ENCODE measurements at places on chromosomes 11 and 22.

DNA sequence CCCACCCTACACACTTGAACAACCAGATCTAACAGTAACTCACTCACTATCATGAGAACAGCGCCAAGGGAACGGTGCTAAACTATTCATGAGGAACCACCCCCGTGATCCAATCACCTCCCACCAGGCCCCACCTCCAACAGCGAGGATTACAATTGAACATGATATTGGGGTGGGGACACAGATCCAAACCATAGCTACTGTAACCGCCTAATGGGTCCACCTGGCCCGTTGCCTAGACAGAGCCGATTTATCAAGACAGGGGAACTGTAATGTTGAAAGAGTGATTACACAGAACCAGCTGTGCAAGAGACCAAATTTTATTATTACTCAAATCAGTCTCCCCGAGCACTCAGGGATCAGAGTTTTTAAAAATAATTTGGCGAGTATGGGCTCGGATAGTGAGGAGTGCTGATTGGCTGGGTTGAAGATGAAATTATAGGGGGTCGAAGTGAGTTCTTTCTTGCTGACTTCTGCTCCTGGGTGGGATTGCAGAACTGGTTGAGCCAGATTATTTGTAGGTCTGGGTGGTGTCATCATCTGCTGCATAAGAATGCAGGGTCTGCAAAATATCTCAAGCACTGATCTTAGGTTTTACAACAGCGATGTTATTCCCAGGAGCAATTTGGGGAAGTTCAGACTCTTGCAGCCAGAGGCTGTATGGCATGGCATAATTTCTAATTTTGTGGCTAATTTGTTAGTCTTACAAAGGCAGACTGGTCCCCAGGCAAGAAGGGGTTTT, 17.9 kb upstream of the ZC3H12C start:
- no peak for ATAC-seq

- peak; percentile 66 for ATAC-seq
Measured at GRCh38 chr11:32962016-32962415, 53.7 kb upstream of the DEPDC7 start.

GRCh38 chr11:66101066-66101464, 31.0 kb downstream of the PACS1 start:
- peak; percentile 30 for ATAC-seq

DNA sequence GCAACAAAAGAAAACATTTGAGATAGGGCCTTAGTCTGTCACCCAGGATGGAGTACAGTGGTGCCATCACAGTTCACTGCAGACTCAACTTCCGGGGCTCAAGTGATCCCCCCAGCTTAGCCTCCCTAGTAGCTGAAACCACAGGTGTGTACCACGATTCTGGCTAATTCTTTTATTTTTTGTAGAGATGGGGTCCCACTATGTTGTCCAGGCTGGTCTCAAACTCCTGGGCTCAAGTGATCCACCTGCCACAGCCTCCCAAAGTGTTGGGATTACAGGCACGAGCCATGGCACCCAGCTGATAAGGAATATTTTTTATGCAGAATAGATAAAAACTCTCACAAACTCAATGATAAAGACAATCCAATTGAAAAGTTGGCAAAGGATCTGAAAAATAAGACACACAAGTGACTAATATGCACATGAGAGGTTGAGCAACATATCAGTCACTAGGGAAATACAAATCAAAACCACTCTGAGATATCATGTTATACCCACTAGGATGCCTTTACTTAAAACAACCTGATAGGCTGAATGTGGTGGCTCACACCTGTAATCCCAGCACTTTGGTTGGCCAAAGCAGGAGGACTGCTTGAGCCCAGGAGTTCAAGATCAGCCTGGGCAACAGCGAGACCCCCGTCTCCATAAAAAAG, 33.9 kb upstream of the CLTCL1 start:
- ATAC-seq = no peak

GRCh38 chr11:124920870-124921609, 2.0 kb downstream of the HEPN1 start:
- ATAC-seq = peak; percentile 76

- ATAC-seq = no peak
Measured at GRCh38 chr11:487571-488021, 19.4 kb downstream of the RNH1 start.

- ATAC-seq = no peak
Measured at GRCh38 chr22:39493759-39494158, 8.3 kb upstream of the MIEF1 start.

DNA sequence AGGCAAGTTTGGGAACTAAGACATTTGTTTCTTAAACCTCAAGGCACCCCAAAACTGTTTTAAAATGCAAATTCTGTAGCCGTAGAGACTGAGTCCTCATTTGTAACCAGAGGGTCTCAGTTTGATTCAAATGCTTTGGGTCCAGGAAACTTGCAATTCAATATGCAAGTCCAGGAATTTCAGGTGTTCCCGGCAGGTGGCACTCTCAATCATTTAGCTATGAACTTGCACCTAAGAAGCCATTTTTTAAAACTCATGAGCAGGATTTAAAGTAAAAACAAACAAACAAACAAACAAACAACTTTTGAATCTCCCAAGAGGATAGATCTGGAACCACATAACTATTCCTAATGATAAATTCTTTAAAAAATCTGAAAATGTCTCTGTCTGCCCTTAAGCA, 8.7 kb upstream of the ABTB2 start:
- no peak for ATAC-seq

GRCh38 chr22:48173061-48173772, 1410.8 kb downstream of the TBC1D22A start:
- ATAC-seq = no peak

GRCh38 chr22:31223786-31224191, 11.7 kb downstream of the LIMK2 start:
- no peak for ATAC-seq

DNA sequence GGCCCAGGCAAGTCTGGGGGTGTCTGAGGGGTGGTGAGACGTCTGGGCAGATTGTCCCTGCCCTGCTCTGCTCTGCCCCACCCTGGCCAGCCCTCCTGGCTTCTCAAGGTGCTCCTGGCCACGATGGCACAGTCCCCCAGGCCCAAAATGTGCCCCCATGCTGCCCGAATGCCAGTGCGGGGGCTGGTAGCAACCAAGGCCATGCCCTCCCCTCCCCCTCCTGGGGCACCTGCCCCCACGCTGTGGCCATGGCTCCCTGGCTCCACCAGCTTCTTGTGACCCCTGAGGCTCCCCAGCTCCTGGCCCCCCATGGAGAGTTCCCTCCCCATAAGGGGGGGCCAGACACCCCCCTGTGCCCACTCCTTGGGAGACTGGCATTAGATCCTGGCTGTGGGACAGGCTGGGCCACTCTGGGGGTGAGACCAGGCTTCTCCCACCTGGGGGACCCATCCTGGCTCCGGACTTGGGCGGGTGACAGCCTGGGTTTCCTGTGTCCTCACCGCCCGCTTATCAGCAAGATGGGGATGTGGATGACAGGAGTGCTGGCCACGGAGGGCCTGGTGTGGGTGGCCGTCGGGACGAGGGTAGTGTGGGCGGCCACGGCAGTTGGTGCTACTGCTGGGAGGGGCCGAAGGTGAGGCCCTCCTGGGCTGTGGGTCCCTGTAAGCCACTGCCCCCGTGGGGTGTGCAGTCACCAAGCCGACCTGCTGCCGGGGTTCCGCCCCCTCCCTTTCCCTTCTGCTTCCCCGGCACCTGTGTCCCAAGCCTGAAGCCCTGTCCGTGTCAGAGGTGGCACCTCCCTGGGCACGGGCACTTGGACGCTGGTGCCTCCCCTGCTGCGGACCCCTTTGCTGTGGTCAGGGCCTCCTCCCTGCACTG, 15.9 kb upstream of the MUC6 start:
- ATAC-seq = no peak

- peak; percentile 46 for ATAC-seq
Measured at GRCh38 chr11:65425971-65426838, 3.6 kb downstream of the NEAT1 start.

DNA sequence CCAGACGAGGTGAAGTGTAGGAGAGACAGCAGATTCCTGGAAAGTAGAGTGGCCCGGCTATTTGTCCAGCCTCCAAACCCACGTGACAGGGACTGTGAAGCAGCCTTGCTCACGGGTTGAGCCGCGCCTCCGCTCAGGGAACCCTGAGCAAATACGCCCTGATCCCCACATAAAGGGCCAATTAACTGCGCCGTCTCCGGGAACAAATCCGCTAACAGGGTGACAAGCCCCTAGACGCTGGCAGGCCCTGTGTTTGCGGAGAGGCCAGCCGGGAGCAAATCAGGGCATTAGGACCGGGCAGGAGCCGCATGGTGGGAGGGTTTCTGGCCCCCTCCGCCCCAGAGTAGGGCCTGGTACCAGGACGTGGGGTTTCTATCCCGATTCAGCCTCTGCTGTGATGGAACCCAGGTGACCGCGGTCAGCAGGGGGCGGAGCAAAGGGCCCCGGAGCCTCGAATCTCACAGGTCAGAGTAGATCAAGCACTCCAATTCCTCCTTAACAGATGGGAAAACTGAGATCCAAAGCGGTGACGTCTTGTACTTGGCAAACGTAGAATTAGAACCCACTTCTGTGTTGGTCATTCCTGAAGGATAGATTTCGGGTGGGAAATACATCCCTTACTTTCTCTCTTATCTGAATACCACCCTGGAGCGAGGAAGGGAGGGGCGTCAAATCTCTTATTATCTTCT, 2.0 kb upstream of the ROBO3 start:
- no peak for ATAC-seq

GRCh38 chr11:122265981-122266380, 150.0 kb upstream of the BLID start:
- no peak for ATAC-seq

GRCh38 chr11:125940145-125940544, 5.7 kb upstream of the VSIG10L2 start:
- ATAC-seq = no peak

DNA sequence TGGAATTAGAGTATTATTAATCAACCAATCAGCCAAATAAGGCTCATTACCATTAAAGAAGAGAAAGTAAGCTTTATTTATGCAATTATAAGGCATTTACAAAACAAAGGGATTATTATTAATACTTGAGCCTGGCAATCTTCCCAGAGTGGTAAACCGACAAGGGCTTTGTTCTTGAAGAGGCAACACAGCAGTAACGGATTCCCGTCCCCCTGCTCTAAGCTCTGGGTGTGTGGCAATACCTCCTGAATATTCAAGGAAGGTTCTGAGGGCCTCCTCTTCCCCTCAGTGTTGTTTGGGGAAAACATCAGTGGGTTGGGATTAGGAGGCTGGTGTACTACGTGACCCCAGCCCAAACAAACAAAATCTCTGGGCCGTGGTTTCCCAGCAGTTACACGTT, 176.5 kb downstream of the TENM4 start:
- no peak for ATAC-seq

GRCh38 chr22:40183029-40183581, 5.4 kb downstream of the TNRC6B start:
- peak; percentile 62 for ATAC-seq

DNA sequence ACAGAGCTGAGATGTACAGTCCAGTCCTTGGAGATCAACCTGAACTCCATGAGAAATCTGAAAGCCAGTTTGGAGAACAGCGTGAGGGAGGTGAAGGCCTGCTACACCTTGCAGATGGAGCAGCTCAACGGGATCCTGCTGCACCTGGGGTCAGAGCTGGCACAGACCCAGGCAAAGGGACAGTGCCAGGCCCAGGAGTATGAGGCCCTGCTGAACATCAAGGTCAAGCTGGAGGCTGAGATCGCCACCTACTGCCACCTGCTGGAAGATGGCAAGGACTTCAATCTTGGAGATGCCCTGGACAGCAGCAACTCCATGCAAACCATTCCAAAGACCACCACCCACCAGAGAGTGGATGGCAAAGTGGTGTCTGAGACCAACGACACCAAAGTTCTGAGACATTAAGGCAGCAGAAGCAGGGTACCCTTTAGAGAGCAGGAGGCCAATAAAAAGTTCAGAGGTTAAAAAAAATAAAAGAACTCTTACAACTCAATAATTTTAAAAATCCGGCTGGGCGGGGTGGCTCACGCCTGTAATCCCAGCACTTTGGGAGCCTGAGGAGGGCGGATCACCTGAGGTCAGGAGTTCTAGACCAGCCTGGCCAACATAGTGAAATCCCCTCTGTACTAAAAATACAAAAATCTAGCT, 69.9 kb upstream of the RTL6 start:
- ATAC-seq = no peak

- no peak for ATAC-seq
Measured at GRCh38 chr11:130653838-130654636, 205.6 kb downstream of the ADAMTS15 start.

- ATAC-seq = peak; percentile 40
Measured at GRCh38 chr11:46057489-46057888, 63.8 kb downstream of the PHF21A start.

- ATAC-seq = no peak
Measured at GRCh38 chr11:110772863-110773262, 60.6 kb upstream of the ARHGAP20 start.

DNA sequence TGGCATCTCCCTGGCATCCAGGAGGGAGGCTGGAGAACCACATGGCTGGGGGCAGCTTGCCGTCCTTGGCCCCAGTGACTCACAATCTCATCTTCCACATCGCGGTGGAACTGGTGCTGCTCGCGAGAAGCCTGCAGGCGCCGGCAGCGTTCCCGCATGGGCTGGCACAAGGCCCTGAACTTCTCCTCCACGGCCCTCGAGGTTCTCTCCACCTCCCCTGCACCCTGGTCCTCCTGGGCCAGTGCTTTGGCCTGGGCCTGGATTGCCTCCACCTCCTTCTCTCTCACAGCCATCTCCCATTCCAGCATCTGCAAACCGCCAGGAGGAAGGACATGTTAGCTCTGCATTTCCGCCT, 16.3 kb upstream of the RBM4B start:
- no peak for ATAC-seq

GRCh38 chr22:41285441-41285819, 557 bp downstream of the RANGAP1 start:
- peak; percentile 69 for ATAC-seq

DNA sequence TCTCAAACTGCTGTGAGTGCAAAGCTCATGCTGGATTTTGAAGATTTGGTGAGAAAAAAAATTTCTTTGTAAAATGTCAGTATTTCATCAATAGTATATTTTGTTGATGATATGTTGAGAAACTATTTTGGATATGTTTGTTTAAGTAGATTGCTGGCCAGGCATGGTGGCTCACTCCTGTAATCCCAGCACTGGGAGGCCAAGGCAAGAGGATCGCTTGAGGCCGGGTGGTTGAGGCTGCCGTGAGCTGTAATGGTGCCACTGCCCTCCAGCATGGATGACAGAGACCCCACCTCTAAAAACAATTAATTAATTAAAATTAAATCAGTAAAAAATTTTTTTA, 6.9 kb upstream of the IFITM3 start:
- no peak for ATAC-seq

DNA sequence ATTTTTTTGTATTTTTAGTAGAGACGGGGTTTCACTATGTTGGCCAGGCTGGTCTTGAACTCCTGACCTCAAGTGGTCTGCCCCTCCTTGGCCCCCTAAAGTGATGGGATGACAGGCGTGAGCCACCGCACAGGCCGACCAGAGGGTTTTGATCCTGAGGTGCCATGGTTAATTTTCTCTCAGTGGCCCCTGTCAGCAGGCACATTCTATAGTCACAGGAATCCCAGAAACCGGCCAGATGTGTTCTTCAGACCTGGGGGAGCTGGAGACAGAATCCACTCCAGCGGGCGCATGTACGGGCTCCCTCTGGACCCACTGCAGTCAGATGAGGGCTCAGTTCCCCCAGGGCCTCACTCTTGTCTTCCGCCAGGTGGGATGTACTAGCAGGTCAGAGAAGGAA, 17.0 kb downstream of the IGLL1 start:
- no peak for ATAC-seq

All from activated T-helper 17 cell treated with anti-CD3 and anti-CD28 coated beads, Interleukin-2, amount 50 U/mL, for 72 hours (primary cell).